ENCODE measurements at places on chromosomes 11 and 22.

DNA sequence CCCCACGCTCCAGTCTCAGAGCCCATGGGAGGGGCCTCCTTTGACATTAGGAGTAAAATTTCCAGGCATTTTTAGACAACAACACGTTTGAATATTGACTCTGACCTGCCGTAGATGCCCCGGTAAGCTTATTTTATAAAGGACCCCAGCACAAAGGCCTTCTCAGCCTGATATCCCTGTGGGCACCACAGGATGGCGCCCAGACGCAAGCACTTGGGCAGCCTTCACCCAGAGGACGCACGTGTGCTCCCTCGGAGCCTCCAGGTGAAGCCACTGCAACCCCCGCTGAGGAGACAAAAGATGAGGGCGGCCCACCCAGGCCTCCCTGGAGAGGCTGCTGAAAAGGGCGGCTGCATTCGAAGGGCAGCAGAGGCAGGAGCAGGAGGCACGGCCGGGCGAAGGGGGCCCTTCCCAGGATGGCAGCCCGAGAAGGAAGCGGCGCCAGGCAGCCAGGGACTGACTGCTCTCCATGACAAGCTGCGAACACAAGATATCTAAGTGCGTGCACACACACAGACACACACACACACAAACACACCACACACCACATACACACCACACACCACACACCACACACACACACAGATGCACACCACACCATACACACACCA lies 15.2 kb upstream of the TH start:
- peak; percentile 51 for DNase-seq

DNA sequence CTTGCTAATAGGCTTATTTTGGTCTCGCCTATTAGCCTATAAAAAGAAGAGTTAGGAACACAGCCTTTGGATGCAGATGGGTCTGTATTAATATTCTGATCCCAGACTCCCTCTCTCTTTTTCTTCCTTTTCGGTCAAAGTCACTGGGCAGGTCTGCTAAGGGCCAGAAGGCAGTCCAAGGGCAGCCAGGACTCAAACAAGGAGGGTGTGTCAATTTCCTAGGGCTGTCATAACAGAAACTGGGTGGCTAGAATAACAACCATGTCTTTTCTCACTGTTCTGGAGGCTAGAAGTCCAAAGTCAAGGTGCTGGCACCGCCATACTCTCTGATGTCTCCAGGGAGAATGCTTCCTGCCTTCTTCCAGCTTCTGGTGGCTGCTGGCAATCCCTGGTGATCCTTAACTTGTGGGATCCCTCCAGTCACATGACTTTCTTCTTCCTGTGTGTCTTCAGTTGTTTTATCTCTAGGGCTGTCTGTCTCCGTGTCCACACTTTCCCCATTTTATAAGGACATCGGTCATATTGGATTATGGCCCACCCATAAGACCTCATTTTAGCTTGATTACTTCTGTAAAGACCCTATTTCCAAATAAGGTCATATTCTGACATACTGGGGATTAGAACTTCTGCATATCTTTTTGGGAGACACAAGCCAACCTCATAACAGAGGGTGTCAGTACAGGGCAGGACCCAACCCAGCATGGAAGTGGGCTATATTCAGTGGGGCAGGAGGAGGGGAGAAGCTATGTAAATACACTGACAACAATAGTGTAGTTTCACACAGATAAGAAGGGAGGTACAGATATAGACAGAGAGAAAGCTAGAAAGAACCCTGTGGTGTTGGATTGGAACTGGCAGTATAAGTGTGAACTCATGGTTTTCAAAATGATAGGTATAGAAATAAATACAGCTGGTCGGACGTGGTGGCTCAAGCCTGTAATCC lies 5.9 kb upstream of the CSF2RB start:
- DNase-seq, result no peak

DNA sequence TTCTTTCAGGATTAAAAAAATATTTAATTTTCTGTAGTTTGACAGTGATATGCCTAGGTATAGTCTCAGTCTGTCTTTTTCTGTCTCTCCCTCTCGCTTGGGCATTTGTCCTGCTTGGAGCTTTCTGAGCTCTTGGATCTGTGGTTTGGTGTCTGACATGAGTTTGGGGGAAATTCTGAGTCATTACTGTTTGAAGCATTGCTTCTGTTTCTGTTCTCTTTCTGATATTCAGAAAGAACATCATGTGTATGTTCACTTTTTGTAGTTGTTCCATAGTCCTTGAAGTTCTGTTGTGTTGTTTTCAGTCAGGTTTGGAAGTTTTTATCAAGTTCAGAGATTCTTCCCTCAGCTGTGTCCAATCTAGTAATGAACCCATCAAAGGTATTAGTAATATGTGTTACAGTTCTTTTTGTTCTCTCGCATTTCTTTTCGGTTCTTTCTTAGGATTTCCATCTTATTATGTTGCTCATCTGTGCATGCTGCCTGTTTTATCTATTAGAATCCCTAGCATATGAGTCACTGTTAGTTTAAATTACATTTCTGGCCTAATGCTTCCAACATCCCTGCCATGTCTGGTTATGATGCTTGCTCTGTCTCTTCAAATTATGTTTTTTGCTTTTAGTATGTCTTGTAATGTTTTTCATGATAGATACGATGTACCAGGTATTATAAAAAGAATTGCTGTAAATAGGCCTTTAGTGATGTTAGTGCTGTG lies 48.4 kb downstream of the DDX10 start:
- peak; percentile 54 for DNase-seq

- DNase-seq, result no peak
These were observed 105.2 kb downstream of the NAV2 start for GRCh38 chr11:19817870-19818269.

DNA sequence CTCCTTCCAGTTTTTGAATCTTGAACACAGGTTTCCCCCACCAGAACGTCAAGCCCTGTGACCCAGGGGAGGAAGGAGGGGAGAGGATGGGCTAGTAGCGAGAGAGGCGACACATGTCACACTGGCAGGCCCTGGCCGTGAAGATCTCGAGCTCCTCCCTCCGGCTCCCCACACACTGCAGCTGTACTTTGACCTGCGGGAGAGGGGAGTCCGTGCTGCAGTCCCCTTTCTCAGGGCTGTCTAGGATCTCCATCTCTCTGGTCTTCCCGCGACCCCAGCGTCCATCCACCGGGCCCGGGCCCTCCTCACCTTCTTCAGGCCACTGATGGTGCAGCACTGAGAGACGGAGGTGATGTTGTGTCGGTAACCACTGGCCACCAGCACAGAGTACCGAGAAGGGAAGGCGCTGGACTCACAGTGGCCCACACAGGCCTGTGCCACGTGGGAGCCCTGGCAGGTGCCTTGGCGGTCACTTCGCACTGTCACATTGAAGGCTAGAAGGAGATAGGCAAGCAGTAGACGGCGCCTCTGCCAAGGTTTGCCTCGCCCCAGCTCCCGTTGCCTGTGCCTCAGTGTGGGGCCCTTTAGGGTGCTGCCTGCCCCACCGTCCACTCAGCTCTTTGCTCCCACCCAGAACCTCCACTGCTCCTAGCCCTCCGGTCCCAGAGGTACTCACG lies 873 bp downstream of the GPHA2 start:
- no peak for DNase-seq

- peak; percentile 55 for DNase-seq
These were observed 12.7 kb downstream of the GTPBP1 start for GRCh38 chr22:38718414-38718813.

GRCh38 chr22:42862045-42862734 lies 5.1 kb upstream of the ARFGAP3 start:
- no peak for DNase-seq

- peak; percentile 48 for DNase-seq
These were observed 11.7 kb upstream of the VPS37C start for GRCh38 chr11:61172888-61173287.

DNA sequence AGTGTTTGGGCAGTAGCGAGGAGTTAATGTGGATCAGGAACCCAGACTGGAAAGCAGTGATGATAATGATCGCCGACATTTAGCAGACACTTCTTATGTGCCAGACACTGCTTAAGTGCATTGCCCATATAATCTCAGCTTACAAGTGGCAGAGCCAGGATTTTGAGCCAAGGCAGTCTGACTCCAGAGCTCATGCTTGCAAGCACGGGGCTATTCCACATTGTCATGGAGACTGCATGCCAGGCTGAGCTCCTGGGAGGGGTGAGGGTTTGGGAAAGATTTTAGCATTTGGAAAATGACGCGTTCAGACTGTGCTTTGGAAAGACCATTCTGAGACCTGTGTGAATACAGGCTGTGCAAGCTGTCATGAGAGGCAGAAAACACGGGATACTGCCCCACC lies 302.7 kb downstream of the DDX10 start:
- no peak for DNase-seq

DNA sequence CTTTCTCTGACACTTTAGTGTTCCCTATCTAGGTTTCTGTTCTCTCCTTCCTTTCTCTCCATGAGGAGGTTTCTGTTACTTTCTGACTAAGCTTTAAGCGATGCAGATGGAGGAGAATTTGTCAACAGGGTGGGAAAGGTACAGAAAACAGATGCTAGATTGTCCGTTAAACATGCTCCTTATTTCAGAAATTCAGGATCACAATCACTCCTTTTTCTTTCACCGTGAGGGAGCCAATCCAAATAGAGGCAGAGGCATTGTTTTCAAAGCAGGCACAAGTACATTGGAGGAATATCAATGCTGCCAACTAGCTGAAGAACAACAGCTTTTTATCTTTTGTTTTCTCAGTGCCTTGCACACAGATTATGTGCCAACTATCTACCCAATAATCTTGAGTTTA lies 215.7 kb upstream of the FOLH1 start:
- no peak for DNase-seq

DNA sequence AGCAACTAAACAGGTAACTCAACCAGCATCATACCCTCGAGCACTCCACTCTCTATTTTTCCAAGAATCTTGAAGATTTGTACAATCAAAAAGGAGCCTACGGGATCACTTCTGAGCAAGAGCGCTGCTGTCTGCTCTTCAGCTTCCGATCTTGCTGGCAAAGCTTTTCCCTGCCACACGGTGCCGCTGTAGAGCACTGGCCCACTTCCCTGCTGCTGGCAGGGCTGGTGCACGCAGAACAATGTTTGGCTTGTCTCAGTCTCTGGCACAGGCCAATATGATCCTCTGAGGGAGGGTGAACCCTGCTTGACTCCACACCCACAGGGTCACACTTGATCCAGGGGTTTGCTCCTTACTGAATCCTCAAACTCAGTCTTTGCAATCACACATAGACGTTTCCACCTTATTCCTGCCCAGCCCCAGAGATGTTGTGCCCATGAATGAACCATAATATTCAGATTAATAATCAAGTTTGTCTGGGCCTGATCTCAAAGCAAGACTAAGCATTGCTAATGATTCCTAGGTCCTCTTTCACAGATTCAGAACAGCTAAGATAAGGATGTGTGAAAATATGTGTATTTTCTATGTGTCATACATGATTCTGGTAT lies 536.6 kb downstream of the SOX6 start:
- DNase-seq, result peak; percentile 70

DNA sequence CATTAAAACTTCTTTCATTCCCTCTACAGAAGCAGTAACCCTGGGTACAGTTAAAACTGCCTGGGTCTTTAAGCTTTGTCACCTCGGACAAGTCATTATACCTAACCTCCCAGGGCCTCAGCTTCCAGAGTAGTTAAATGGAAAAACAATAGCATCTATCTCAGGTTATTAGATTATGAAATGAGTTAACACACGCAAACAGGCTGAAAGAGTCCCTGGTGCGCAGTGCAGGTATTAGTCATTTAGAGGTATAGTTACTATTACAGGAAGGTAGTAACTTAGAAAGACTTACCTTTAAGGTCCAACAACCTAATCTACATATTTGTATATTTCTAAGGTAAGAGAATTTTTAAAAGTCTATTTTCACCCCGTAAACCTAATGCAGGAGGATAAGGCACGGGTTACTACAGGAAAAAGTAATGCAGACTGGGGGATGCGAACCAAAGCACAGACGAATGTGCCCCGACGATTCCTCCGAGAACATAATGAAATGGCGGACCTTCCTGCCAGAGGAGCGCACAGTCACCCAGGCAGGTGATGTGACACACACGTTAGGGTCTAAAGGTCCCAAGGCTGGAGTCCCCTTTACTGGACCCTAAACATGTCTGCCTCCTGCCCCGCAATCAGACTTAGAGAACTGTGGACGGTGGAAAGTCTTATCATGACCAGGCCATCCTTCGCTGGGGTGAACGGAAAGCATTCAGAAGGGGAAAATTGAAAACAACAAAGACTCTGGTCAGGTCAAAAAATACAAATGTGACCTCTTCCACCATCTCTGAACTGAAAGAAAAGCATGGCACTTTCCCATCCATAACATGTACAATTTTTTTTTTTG lies 1.3 kb downstream of the NAP1L4 start:
- DNase-seq, result no peak

DNA sequence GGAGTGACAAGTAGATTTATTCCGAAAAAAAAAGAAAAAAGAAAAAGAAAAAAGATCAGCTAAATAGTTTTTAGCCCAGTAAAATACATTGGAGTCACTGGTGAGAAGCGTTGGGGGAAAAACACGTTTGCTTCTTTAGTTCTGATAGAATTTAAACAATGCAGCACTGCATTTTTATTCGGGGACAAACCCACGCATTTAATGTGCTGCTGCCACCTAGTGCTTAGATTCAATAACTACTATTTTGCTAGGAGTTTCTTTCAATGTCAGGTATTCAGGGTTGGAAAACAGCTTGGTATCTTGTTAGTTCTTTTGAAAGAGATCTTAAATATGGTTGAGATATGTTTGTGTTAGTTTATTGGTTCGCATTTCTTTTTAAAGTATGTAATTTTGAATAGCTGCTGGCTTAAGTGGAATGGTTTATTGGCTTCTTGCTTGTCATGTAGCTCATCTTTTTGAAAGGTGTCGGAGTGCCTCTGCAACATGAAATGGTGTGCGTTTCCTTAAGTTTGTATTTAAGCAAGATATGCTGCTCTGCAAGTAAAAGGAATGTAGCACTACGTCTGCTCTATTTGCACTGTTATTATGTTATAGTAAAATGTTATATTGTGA lies 41.9 kb downstream of the SVIP start:
- DNase-seq, result peak; percentile 45

DNA sequence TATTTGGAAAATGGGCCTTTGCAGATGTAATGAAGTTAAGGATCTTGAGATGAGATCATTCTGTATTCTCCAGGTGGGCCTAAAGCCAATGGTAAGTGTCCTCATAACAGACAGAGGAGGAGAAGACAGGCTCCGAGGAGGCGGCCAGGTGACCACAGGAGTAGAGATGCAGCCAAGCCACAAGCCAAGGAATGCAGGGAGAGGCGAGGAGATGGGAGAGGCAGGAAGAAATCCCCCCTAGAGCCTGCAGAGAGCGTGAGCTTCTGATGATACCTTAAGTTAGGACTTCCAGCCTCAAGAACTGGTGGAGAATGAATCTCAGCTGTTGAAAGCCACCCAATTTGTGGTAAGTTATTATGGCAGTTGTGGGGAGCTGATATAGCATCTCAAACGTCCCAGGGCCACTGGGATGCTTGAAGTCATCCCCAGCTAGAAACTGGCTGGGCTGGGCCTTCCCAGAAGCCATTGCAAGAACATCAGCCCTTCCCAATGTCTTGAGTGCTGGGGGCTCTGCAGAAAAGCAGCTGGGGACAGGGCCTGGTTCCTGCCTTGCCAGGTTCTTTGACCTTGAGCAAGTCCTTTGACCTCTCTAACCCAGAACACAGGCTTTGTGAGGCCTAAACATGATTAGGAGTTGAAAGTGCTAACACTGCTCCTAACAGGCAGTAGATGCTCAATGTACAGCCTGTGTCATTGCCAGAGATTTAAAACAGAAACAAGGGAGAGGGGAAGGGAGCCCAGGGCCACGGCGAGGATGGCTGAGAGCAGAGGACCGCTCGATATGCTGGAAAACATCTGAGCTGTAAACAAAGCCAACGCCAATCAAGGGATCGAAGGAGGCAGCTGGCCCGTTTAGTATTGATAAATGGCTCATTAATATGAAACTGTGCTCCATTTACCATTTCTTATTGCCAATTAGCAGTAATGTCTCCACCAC lies 632.3 kb downstream of the TBC1D22A start:
- no peak for DNase-seq

Data from suppressor macrophage treated with lipopolysaccharide for 4 hours (primary cell).